ENCODE measurements at places on chromosomes 6 and 20.

- DNase-seq: peak; percentile 5
Measured at GRCh38 chr6:39029156-39030011, 19.2 kb upstream of the GLP1R start.

DNA sequence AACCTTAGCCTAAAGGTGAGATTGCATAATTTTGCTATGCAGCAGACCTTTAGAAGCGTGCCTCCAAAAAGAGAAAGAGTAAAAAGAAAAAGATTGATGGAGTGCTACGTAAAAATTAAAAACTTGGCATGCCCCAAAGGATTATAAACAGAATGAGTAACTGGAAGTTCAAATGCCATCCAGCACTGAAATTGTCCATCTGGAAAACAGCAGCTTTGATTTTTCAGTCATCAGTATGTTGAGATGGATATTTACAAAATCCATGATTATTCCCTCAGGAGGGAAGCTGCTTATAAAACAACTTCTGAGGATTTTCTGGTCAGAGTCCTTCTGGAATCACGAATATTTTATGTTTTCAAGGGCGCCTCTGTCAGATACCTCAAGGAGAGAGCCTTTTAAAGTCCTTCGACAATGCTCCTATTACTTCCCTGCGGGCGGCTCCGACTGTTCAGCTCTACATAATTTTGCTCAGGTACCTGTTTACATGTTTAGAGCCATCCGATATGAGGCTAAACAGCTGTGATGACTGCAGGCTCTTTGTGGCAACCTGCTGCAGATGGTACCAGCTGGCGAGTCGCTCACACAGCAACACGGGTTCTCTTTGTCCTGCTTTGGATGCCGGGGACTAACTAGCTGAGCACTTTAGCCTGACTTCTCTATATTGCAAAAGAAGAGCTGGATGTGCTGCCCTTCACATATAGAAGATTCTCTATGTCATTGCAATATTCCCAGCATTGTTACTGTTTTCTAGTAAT is 83.3 kb downstream of the RCAN2 start:
- DNase-seq: no peak

DNA sequence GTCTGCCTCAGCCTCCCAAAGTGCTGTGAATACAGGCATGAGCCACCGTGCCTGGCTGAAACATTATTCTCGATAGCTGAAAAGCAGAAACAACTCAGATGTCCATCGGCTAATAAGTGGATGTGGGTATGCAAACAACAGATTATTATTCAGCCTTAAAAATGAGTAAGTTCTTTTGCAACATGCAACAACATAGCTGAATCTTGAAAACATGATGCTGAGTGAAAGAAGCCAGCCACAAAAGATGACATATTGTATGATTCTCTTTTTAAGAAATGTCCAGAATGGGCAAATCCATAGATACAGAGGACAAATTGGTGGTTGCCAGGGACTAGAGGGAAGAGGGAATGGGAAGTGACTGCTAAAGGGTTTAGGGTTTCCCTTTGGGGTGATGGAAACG is 61.7 kb downstream of the RIOK1 start:
- DNase-seq: no peak

GRCh38 chr20:61757678-61758563 is 307.8 kb downstream of the TAF4 start:
- no peak for DNase-seq

GRCh38 chr6:128500014-128500413 is 20.4 kb downstream of the PTPRK start:
- no peak for DNase-seq
